ENCODE measurements at places on chromosomes 12 and 14.

DNA sequence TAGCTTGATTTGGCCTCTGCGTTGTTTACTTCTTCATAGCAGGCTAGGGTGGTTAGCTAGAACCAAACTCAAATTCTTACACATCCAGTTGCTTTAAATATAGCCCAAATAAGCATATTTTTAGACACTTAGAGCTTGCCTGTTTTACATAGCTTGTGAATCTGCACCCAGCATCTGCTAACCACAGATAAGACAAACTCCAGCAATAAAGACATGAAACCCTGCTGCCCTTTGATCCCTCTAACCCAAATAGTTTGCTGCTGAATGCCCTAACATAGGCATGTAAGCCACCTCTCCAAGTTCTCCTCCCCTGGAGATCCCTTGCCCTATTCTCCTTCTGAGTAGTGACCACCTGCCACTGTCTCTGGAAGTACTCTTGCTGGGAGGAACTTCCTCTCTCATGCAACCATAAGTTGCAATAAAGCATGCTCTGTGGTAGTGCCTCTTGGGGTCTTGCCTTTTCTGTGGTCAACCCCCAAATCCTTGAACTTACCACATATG, 185.6 kb downstream of the TMEM117 start:
- DNase-seq = no peak

DNA sequence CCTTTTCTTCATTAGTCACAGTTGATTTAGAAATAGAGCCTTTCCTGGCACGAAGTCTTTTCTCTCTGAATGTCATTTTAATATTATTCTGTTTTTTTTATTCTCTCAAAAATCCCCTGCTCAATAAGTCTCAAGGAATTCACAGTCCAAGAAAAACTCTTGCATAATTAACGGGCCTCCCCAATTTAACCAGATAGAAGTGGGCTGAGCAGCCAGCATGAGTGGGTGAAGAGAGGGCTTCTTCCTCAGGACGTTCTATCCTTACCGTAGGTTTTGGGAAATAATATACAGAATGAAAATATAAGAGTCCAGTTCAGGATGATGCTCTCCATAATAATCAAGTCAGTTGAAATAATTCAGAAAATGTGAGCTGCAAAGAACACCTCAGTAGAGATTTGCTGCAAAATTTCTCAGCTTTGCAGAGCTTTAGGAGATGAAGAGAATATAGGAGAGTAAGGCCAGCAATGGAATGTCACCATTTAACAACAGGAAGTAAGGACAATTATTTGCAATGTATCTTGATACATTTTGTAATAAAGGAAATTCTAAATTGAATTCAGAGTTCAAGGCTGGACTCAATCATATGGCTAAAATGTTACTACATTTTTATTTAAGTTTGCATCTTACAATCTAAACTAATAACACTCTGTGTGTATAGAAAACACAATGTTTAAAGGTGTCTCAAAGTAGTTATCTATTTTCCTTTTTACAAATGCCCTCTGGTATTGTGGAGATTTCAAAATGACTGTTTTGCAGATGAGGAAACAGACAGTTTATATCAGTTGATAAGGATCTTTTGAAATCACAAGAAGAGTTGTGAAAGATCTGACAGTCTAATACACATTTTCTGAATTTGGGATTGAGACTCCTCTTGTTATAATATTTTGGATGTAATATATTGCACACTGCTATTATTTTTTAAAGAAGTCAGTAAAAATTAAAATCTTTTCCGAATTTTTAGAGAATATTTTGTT, 1724.1 kb upstream of the SEL1L start:
- DNase-seq = no peak

- no peak for DNase-seq
Observed at GRCh38 chr12:5072311-5072710, 28.6 kb downstream of the KCNA5 start.

DNA sequence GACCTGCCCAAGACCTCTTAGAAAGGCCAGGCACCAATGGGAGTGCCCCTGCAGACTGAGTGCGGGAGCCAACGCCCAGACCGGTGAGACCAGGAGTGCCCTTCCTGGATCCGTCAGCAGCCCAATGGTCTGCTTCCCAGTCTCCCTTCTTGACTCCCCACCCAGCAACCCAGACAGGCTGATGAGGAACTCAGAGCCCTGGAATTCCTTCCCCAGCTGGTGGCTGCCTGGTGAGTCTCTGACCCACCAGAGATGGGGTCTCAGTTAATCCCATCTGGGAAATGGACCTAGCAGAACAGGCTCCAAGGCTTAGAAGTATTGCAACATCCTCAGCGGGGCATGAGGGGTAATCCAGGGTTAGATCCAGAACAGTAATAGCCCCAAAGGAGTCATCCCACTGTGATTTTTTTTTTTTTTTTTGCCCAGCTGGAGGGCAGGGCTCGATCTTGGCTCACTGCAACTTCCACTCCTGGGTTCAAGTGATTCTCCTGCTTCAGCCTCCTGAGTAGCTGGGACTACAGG, 1.5 kb upstream of the RASAL1 start:
- DNase-seq = no peak
